ENCODE measurements at places on chromosomes 2 and 18.
A peak's percentile ranks its signal among the peaks of the same experiment; 100 is the strongest.

- no peak for DNase-seq
Measured at GRCh38 chr2:238334885-238335284, 14.6 kb downstream of the TRAF3IP1 start.

DNA sequence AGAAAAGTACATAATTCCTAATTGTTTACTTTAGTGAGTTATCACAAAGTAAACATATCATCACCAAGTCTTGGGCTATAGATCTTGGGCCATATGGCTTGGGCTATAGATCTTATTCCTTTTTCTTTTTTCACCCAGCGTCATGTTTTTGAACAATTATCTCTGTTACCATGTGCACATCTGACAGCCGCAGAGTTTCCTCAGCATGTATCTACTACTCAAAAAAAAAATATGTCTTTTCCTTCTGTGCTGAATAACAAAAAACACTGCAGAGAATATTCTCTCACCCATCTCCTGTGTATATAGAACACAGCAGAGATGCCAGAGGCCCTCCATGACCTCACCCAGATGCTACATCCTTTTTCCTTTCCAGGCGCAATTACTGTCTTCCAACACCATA is 76.2 kb upstream of the MYO3B start:
- no peak for DNase-seq

DNA sequence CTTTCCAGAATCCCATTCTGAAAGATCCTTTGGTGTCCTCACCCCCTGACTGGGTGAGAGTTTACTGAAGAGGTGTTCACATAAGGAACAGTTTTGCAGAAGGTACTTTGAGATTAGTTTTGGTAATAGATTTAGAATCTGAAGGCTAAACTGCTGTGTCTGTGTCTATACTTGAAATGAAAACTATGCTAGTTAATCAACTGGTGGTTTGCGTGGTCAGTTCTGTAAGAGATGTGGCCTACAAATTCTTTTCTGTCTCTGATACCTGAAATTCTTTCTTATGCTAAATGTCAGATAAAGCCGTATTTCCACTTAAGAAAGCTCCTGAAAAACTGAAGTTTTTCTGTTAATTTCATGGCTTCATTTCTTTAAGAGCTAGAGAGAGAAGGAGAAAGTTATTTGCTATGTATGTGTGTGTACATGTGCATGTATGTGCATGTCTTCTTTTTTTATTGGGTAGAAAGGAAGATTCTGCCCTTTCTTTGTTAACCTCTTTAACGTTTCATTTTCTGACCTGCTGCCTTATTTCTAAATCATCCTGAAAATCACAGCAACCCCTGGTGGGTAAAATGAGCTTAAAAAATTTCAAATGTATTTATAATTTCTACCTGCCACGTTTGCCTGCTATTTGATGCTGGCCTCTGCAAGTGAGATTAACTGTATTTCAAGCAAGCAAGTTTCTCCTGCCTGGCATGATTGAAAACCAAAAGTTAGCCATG is 552.0 kb upstream of the NRP2 start:
- no peak for DNase-seq

DNA sequence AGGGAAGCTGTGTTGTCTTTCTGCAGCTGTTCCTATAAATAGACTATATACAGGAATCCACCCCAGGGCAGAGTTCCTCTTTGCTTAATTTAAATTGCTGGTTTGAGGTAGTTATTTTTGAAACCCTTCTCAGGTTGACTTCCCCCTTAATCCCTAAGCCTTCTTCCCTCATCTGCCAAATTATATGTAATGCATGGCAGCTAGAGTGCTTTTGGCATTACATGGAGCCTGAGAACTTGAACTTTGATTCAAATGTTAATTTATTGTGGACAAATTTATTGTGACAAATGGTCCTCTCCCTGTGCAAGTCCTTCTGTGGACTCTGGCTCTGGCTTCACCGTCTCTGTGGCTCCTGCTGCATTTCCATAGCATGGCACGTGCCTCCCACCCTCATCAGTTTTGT is 29.2 kb downstream of the MYO1B start:
- no peak for DNase-seq

DNA sequence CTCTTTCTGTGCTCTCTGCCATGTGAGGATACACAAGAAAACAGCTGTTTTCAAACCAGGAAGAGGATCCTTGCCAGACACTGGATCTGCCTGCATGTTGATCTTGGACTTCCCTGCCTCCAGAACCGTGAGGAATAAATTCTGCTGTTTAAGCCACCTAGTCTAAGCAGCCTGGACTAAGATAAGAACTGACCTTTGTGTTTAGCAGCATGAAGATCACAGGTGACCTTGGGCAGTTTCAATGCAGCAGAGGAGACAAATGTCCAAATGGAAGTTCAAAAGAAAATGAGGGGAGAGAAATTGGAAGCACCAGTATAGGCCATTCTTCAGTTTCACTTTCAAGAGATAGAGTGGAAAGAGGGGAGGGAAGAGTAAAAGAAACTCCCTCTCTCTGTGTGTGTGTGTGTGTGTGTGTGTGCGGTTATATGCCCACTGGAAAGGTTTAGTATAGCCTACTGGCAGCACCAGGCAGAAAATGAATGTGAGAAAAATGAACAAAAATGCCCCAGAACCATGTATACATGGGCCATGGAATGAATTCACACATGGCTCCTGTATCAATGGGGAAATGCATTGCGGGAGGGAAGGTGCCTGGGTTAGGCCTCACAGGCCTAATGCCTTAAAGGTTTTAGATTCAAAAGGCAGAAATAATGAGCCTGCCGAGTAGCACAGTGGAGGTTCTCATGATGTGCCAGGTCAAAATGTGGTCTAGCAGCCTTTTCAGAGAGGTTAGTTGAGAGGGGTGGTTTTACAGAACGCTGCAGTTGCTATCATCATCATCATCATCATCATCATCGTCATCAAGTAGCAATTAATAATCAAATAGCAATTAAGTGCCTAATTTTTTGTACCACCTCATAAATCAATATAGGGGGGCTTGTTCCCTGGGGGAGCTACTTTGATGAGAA is 1.1 kb upstream of the CERS6 start:
- no peak for DNase-seq

DNA sequence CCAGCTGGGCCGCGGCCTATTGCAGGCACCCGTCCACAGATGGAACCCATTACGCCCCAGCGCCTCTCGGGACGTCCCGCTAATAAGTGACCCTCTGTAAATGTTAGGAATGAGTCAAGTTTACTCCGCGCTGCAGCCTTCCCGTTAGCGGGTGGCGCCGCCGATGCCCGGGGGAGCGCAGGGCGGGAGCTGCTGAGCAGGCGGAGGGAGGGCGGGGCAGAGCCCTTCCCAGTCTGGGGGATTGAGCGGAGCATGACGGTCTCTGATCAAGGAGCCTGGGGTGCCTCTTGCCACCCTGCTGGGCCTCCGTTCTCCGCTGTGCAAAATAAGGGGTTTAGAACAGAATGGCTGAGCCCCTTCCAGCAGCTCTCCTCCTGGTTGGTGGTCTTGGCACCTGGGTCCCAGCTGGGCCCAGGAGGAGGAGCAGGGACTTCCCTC is 10.5 kb downstream of the CROCC2 start:
- peak; percentile 91 for DNase-seq

DNA sequence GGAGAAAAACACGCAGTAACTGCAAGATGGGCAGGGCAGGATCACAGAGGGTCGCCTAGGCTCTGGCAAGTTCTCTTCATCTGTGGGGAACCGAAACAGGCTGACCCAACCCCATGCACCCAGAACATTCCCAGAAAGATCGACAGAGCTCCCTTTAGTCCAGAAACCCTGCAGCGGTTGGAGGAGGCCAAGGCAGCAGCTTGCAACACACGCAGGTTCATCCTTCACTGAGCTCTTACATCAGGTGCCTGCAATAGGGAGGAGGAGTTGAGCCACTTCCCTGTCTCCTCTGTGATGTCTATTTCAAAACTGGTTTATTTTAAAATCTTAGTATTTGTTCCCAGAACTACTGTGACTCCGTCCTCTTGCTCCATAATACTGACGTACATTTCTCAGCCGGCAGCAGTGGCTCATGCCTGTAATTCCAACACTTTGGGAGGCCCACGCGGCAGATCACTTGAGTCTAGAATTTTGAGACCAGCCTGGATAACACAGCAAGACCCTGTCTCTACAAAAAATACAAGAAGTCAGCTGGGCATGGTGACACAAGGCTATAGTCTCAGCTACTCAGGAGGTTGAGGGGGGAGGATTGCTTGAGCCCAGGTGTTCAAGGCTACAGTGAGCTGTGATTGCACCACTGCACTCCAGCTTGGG is 11.5 kb upstream of the SLC11A1 start:
- DNase-seq: peak; percentile 48

DNA sequence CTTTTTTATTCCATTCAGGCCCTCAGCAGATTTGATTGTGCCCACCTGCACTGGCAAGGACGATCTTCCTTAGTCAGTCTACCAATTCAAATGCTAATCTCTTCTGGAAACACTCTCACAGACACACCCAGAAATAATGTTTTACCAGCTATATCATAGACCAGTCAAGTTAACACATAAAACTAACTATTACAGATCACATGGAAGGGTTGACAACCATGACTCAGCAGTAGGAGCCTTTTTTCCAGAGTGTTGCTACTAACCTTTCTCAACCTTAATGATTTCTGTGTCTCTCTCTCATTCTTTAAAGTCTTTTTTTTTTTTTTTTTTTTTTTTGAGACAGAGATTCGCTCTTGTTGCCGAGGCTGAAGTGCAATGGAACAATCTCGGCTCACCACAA is 143.5 kb upstream of the MSH6 start:
- DNase-seq: no peak

DNA sequence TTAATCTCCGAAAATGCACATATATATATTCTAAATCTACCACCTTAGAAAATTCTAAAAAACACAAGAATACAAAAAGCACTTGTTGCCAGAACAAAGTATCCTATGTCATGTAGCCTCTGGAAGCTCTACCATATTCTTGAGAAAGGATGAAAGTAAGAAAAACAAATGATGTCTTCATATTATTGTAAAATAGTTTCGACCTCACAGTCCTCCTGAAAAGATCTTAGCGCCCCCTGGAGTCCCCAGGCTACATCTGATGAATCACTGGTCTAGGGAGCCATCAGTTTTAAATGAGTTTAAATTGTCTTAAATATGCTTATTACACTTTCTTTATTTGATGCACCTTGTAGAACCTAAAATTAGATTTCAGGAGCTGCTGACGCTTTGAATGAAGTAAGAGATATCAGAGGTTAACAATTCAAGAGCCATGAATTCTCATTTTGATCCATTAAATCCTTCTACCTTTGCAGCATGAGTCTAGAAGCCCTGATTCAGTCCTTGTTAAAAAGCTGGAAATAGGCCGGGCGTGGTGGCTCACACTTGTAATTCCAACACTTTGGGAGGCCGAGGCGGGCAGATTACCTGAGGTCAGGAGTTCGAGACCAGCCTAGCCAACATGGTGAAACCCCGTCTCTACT is 138.8 kb downstream of the MCFD2 start:
- DNase-seq: peak; percentile 79

GRCh38 chr2:189654641-189655040 is 6.6 kb upstream of the ASNSD1 start:
- DNase-seq: no peak

GRCh38 chr2:69116438-69116837 is 103.5 kb downstream of the ANTXR1 start:
- DNase-seq: no peak

DNA sequence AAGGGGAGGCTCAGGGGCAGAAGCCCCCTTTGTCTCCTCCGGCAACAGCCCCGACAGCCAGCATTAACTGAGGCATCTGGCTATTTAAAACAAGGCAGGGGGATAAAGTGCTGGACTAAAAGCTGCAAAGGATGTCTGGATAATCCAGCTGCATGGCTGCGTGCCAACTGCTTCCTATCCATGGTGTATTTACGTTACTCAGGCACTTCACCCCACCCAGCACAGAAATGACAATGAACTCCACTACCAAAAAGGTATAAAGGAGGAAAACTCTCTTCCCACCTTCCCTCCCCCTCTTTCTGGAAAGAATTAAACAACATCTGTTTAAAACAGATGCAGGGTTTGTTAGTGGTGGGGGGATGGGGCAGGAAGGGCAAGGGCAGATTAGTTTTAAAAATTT is 82.5 kb downstream of the SPRED2 start:
- DNase-seq: peak; percentile 85

DNA sequence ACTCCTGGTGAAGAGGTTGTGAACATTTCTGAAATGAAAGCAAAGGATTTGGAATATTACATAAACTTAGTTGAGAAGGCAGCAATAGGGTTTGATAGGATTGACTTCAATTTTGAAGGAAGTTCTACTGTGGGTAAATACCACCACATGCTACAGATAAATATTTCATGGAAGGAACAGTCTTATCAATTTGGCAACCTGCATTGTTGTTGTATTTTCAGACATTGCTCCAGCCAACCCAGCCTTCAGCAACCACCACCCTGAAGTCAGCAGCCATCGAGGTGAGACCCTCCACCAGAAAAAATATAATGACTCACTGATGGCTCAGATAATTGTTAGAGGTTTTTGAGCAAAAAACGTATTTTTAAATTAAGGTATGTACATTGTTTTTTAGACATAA is 10.0 kb downstream of the RDH14 start:
- DNase-seq: no peak

- DNase-seq: no peak
Measured at GRCh38 chr2:31353179-31353578, 61.4 kb downstream of the XDH start.

- no peak for DNase-seq
Measured at GRCh38 chr2:50748671-50749070, 283.3 kb downstream of the NRXN1 start.

Data from fibroblast of mammary gland (primary cell).